ENCODE measurements at places on chromosomes 7 and 10. TPM values are rescaled to one million over a fixed set of nuclear protein-coding genes. Genes with fewer than 3 reads are reported as not detected.

The PTF1A gene
- not detected for total RNA-seq

The ASB15 gene
- not detected for total RNA-seq

The CALHM3 gene
- 0.13 TPM for total RNA-seq

The MGMT gene
- total RNA-seq: 9.9 TPM

The RARRES2 gene
- total RNA-seq: not detected

The ERVW-1 gene
- total RNA-seq: not detected

The ADIRF gene
- total RNA-seq: 149 TPM

The WDFY4 gene
- not detected for total RNA-seq

GRCh38 chr10:86085136-86085535, 281.5 kb downstream of the GRID1 start:
- no peak for DNase-seq

DNA sequence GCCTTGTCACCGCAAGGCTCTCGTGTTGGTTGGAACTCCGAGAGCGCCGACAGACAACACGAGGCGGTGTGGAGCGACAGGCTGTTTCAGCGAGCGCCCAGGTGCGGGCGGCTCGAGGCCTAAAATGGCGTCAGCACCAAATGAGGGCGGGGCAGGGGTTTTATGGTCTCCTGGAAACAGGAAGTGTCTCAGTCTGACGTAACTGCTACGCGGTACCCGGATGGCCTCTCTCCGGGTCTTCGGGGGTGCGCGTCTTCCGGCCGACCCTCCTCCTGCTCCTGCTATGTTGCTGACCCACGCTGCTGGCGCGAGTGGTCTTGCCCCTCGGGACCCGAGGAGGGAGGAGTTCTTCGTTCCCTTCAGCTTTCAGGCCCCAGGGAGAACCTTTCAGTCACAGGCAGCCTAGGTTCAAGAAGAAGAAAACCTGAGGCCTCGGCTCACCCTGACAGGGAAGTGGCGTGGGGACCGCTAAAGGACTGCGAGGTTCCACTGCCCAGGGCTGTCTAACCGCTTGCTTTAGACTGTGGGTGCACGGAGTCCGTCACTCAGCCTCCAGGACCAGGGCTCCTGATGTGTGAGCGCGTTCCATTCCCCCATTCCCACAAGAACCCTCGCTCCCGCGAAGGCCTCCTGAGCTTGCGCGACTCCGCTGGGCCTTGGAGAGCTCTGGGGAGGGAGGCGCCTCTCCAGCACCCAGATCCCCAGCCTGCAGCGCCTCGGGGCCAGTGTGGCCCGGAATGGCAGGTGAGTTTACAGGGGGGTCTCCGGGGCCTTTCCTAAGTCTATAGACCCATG, 77.3 kb downstream of the GLRX3 start:
- no peak for DNase-seq

DNA sequence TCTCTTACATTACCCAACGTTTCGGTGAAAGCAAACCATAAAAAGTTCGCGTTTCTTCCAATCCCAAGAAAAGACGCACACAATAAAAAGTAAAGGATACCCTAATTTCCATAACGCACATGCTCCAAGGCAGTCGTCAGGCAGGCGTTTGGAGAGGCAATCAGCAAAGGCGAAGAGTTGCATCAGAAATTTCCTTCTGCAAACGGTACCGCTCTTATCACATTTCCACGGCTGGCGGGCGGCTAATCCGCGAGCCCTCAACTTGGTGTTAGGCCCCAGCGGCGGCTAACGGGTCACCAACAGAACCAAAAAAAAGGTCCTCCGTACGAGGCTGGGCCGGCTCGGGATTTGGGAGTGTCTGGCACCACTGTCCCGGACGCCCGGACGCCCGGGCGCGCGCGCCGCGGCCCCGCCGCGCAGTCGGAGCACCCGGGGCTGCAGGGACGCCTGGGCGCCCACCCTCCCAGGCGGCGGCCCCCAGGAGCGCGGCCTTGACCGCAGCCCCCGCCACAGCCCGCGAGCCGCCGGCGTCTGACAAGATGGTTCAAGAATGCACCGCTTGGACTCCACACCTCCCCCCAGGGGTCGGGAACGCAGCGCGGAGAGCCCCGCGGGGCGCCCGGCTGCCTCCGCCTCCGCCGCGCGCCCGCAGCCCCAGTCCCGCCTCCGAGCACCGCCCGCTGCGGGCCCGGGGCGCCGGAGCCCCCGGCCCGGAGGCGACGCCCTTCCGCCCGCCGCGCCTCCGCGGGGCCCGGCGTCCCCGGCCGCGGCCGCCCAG, 9.8 kb upstream of the GRB10 start:
- peak; percentile 19 for DNase-seq

GRCh38 chr10:32131388-32131787, 75.2 kb upstream of the KIF5B start:
- DNase-seq: no peak

- no peak for DNase-seq
These were observed 94.2 kb downstream of the CDK6 start for GRCh38 chr7:92742186-92742585.

DNA sequence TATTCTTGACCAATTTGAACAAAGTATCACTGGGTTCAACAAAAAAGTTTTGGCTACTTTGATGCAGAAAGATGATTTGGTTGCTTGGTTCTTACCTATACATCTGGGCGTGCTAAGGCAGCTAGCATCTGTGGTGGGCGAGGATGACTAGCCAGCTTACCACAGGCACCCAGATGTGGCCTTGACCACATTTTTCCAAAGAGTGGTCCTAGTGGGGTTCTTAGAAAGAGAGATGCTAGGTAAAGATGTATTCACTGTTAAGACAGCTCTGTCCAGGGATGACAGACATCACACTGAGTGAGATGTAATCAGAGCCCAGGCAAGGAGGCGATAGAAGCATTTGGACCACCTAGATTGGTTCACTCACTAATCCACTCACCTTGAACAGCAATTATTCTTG, 785 bp downstream of the DNTT start:
- no peak for DNase-seq

DNA sequence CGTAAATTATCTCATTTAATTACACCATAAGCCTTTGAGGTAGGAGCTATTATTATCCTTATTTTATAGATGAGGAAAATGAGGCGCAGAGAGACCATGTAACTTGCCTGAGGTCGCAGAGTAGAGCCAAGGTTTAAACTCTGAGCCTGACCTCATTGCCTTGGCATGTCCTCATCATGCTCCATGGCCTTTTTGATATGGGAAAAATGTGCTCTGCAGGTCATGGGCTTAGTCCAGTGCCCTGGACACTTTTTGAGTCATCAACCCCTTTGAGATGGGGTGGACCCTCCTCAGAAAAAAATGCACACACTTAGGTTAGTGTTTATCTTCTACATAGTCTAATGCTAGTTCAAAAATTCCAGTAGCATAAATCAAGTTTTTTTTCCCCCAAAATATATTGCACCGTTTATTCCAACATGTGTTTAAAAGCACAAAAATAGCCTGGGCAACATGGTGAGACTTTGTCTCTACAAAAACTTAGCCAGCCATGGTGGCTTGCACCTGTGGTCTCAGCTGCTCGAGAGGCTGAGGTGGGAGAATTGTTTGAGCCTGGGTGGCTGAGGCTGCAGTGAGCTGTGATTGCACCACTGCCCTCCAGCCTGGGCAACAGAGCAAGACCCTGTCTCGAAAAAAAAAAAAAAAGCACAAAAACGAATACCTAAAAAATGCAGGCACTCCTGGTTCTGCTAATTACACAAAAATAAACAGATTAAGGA, 28.6 kb upstream of the TMEM178B start:
- DNase-seq: peak; percentile 56

DNA sequence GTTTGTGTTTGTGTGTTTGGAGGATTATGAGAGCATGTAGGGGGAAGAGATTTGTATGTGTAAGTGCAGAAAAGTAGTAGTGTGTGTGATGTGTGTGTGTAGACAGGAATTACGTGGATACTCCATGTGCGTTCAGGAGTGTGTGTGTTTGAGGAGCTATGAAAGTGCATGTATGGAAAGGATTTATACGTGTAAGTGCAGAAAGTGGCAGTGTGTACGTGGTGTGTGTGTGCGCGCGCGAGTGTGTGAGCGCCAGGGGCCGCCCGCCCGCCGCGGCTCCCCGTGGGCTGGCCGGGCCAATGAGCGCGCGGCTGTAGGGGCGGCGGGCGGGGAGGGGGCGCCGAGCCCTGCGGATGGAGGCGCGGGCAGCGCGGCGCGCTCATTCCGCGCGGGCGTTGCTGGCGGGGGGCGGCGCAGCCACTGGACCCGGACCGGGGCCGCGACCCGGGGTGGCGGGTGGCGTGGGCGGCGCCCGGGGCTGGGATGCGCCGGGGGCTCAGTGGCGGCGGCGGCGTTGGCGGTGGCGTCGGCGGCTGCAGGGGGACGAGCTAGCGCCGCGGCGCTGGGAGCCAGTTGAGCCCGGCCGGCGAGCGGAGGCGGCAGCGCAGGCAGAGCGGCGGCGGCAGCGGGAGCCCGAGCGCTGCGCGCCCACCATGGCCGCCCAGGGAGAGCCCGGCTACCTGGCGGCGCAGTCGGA, at the start of gene BICC1:
Gene BICC1 (plus strand): TSS at position 382 of the 697 bp plus-strand sequence. CDS start 272 bp downstream, at position 654.
- DNase-seq: peak; percentile 26

All from HFFc6 (cell line).